ENCODE measurements at places on chromosomes 12 and 14.

DNA sequence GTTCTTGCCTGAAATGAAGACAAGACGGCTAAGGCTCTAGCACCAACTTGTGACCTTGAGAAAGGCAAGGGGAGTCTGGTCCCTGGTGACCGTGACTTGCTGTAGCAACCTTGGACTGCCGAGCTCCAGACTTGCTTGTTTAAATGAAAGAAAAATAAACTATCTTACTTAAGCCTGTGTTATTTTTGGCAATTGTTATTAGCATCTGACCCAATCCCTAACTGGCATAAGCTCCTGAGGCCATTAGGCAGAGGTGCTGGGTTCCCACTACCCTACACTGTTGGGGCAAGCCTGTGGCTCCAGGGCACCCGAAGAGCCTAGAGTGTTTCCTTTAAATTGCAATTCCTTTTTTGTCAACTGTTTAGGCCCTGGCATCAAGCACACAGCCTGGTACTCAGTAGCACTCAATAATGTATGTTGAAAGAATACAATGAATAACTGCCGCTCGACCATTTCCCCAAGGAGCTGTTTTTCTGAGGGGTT lies 106.9 kb upstream of the HIF1A start:
- peak; percentile 94 for DNase-seq

- no peak for DNase-seq
These were observed 13.2 kb downstream of the TCL1B start for GRCh38 chr14:95699412-95699811.

DNA sequence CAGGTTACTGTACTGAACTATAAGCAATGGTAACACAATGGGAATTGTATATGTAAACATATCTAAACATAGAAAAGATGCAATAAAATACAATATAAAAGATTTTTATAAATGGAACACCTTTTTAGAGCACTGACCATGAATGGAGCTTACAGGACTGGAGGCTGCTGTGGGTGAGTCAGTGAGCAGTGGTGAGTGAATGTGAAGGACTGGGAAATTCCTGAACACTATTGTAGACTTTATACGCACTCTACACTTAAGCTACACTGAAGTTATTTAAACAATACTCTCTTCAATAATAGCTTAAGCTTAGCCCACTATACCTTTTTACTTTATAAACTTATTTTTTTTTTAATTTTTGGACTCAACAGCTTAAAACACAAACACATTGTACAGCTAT lies 313.5 kb downstream of the KCNC2 start:
- DNase-seq, result peak; percentile 6

DNA sequence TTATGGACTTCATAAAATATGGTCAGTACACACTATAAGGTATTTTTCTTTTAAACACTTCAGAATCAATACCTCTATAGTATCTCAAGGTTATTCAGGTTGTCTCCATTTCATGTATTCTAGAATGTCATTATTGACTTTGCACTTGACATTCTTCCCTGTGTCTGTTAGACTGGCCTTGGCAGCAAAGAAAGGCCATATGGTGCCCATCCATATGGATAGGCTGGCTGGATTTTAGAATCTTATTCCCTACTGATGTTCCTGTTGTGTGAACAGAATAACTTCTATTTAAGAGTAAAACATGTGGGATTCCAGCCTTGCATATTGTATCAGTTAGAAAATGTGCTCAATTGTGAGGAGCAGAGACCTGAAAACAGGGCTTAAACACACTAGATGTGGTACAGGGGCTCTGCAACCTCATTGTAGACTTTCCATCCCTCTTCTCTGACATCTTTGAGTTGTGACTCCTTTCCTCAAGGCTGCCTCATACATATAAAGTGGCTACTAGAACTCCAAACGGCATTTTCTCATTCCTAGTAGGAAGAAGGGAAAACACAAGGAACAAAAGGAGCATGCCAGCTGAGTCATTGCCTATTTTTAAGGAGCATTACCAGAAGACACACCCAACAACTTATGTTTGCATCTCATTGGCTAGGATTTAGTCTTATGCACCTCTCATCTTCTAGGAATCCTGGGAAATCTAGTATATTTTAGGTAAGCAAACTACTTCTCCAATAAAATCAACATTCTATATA lies 221.2 kb upstream of the TMPO start:
- DNase-seq, result no peak

DNA sequence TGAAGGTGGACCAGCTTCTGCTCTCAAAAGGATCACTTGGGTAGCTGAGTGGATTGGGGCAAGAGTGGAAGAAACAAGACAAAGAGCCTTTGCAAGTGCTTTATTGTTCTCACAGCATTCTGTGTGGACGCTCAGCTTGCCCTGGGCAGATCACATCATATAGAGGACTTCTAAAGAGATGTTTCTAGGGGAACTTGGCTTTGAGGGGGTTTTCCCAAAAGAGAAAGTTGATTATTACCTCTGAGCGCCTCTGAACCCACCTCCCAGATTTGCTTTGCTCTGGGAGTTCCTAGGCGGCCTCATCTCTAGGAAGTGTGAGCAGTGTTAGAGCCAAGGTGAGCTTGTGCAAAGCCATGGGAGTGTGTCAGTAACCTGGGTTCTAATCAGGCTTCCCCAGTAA lies 81.7 kb downstream of the RIN3 start:
- no peak for DNase-seq

DNA sequence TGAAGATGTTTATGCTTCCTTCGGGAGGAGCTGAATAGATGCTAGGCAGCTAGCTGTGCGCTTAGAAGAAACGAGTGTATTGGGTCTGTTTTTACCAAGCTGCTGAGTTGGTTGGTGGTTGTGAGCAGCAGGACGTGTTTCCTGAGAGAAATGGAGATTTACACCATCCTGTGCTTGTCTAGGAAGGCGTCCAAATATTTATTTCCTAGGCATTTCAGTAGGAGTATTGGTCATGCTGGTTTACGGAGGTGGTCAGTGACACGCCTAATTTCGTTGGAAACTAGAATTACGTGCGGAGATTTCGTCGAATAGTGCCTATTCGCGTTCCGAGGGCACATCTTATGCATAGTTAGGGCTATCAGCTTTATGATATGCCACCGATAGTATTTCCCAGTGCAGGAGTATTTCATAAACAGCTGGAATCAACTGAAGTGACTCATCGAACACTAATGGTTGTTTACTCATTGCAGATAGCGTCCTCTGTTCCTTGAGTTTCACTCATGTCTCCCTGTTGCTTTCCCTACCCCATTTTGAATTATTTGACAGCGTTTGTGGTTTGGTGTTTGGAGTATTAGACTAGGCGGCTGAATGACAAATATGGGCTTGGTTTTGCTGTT lies 780 bp downstream of the TBC1D15 start:
- DNase-seq, result peak; percentile 83

GRCh38 chr12:52023976-52024688 lies 17.4 kb downstream of the TAMALIN start:
- no peak for DNase-seq

DNA sequence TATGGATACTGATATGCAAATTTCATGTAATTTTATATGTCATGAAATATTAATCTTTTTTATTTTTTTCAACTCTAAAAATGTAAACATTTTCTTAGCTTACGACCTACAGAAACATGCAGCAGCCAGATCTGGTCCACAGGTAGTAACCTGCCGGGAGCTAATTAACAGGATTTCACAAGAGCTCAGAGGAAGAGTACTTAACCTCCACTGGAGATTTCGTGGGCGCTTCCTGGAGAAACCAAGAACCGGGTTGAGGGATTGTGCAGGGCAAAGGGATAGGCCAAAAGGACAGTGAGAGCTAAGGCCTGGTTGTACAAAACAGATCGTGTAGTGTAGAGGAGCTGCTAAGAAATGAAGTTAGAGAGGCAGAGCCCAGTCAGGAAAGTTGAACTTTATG lies 315.7 kb downstream of the PAWR start:
- DNase-seq, result no peak

DNA sequence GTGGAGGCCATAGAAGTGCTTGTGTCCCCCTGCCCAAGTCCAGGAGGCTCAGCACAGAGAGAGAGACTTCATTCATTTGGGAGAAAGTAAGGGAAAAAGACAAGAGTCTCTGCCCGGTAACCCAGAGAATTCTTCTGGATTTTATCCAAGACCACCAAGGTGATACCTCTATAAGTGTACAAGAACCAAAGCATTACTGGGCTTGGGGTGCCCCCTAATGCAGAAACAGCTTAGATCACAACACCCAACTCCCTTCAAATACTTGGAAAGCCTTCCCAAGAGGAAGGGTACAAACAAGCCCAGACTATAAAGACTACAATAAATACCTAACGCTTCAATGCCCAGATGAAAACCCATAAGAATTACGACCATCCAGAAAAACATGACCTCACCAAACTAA lies 119.7 kb upstream of the PDE3A start:
- no peak for DNase-seq

DNA sequence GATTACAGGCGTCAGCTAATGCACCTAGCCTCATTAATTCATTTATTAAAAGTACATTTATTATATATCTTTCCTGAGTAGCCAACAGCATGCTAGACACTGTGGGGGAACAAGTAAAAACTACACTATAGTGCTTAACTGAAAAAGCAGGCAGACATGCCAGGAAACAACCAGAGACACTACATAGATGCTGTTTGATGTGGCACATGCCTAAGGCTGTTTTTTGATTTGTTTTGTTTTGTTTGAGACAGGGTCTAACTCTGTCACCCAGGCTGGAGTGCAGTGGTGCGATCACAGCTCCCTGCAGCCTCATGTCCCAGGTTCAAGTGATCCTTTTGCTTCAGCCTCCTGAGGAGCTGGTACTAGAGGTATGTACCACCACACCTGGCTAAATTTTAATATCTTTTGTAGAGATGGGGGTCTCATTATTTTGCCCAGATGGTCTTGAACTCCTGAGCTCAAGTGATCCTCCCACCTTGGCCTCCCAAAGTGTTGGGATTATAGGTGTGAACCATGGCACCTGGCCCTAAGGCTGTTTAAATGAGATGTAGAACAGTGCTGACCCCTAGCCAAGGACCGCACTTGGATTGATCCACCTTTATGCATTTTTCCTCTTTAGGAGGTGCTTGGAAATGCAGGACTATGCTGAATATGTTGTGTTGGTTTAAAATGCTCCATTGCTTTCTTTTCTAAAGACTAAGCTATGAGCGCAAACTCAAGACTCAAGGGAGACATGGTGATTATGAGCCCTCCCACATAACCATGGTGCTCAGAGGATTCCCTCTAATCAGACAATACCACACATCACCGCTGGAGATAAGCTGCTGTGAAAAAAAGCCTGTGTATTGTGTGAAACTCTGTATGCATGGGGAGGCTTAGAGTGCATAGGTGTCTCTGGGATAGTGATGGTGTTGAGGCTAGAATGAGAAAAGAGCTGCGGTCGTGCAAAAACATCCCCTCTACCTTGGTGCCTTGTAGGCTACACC lies 10.5 kb upstream of the C14orf93 start:
- no peak for DNase-seq

- DNase-seq, result no peak
These were observed 23.8 kb downstream of the XPOT start for GRCh38 chr12:64427988-64428387.

DNA sequence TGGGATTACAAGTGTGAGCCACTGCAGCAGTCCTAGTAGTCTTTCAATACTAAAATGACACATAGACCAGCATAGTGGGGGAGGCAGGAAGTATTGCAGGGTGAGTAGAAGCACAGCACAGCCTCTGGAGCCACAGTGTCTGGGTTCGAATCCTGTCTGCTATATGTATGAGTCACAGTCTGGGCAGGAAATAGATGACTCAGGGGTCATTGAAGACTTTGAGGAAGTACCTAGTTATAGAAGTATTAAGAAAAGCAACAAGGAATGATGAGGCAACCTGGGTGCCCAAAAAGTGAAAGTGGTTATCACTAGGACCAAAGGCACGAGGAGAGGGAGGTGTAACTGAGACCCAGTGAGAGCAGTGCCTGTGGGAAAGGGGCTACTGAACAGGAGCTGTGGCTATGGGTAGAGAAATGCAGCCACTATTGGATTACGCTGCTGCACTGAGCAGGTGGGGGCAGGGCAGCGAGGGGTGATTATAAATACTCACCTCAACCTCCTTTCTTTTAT lies 124.0 kb downstream of the PDE3A start:
- peak; percentile 95 for DNase-seq

DNA sequence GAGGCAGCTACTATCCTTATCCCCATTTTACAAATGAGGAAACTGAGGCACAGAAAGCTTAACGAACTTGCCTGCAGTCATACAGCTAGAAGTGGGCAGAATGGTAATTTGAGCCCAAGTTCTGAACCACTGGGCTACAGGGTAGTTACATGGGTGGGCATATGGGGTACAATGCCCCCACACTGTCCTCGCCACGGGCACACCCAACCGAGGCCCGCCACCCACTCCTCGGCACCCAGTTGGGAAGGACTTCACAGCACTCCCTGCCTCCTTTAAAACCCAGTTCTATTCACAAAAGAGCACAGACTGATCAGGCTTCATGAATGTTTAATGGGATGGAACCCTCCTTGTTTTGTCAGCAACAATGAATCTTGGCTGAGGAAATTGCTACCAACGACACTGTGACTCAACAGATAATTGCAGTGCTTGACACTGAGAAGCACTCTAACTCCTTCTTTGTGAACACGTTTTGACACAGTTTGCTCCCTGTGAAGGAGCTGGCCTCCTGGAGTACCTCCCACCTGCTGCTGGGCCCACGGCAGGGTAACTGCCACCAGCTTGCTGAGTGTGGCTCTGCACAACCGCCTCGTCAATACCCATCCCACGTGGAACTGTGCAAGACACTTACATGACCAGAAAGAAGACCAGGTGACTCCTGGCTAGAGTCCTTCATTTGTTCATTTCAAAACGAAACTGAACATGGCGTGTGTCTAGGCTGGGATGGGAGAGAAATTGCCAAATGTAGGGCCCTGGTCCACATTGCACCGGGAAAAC lies 63.5 kb downstream of the CLMN start:
- peak; percentile 22 for DNase-seq

- no peak for DNase-seq
These were observed 87.2 kb upstream of the KRAS start for GRCh38 chr12:25337916-25338315.

DNA sequence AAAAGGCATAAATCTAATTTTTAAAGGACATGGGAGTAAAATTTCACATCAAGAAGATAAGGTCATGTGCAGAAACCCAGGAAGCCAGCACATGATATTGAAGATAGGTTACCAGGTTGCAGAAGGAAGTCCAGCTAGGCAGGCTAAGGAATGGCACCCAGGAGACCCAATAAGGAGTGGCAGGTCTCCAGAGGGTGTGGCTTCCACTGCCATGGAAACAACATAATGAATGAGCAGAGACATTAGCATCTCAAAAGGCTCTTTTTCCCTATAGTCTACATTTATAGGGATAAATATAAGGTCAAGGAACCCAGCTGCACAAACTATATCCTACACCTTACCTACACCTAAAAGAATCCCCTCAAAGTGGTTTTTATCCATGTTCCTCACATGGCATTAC lies 275.9 kb downstream of the RPS29 start:
- DNase-seq, result no peak

GRCh38 chr12:82327861-82328260 lies 30.3 kb downstream of the CCDC59 start:
- no peak for DNase-seq

GRCh38 chr14:33504246-33505099 lies 446.4 kb downstream of the EGLN3 start:
- DNase-seq, result no peak

All from M059J (cell line).